ENCODE measurements at places on chromosomes 1 and 21. TPM values are rescaled to one million over a fixed set of nuclear protein-coding genes. Genes with fewer than 3 reads are reported as not detected.

- H3K36me3 ChIP-seq, result peaks cover 72% of the 10 kb centered on the region
- H3K4me1 ChIP-seq, result no peaks in the 10 kb centered on the region
- H3K27ac ChIP-seq, result no peak overlapping the region
- DNase-seq, result no peak
- no peaks in the 10 kb centered on the region for H3K27me3 ChIP-seq
- no peak overlapping the region for H3K4me3 ChIP-seq
These were observed 28.3 kb downstream of the LRRC71 start for GRCh38 chr1:156948708-156949107.

DNA sequence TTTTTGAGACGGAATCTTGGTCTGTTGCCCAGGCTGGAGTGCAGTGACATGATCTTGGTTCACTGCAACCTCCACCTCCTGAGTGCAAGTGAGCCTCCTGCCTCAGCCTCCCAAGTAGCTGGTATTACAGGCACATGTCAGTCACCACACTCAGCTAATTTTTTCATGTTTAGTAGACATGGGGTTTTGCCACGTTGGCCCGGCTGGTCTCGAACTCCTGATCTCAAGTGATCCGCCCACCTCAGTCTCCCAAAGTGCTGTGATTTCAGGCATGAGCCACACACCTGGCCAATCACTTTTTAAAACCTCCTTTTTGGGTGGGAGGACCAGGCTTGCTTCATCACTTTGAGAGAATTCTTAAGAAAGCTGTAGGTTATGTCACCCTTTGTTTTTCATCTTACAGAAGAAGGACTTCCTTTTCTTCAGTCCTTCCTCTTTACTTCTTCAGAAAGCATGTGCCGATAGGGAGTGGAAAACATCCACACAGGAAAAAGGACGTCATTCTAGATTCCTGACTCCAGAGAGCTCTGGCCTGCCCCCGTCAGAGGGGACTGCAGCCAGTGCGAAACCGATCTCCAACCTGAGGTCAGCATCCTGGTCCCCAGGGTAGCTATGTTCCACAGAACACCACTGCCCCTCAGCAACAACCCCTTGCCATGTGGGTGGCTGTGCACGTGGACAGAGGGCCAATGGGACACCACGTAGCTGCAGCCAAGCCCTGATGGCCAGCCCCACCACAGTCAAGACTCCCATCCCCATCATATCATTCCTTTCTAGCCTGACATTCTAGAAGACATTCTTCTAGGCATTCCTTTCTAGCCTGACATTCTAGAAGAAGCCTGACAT, 21.9 kb downstream of the NCF2 start:
- H3K4me1 ChIP-seq, result peaks cover 15% of the 10 kb centered on the region
- no peak for DNase-seq
- H3K27ac ChIP-seq, result peak overlapping the region; percentile 51
- H3K27me3 ChIP-seq, result no peaks in the 10 kb centered on the region
- no peak overlapping the region for H3K4me3 ChIP-seq

Gene KIF17
- not detected for total RNA-seq

DNA sequence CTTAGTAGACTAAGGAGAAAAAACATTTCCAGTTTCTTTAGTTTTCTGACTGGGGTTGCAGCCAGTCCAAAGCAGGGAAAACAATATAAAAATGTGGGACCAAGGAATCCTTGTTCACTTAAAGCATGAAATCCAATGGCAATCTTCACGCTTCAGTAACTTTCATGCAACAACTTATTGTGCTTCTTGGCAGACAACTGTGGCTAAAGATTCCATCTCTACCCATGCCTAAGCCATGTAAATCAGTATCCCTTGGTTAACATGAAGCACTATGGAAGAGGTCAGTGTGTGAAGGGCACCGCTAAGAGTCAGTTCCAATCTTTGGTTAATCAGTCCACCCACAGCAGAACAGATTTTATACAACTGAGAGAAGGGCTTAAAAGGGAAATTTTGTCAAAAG, 201.8 kb upstream of the GREM2 start:
- H3K27ac ChIP-seq, result no peak overlapping the region
- no peaks in the 10 kb centered on the region for H3K27me3 ChIP-seq
- H3K4me3 ChIP-seq, result no peak overlapping the region
- no peaks in the 10 kb centered on the region for H3K4me1 ChIP-seq
- no peak for DNase-seq

DNA sequence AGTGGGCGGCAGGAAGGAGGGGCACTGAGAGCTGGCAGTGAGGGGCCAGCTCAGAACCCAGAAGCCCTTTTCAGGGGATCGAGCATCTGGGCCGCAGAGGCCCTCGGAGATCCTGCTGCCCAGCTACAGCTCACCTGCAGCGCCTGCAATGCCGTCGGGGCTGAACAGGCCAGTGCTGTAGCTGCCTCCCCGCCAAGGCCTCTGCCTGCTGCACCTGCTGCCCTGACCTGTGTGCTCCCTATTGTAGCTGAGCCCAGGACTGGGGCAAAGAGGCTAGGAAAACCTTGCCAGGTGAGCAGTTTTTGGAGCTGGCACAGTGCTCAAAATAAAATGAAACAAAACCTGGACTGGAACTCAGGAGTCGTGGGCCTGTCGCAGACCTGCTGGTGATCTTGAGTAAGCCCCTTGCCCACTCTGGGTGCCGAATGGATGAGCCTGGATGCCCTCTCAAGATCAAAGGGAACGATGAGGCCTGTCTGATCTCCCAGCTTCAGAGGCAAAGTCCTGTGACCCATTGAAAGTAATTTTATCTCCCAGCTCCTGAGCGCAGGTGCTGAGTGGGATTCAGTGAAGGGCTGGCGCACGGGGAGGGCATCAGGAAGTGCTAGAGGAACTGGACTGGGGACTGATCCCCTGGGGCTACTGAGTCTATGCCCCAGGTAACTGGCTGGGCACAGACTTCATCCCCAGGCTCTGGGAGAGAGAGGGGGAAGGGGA, 154.6 kb downstream of the FOXD2 start:
- peaks cover 9% of the 10 kb centered on the region for H3K4me1 ChIP-seq
- H3K4me3 ChIP-seq, result no peak overlapping the region
- no peaks in the 10 kb centered on the region for H3K36me3 ChIP-seq
- H3K27ac ChIP-seq, result no peak overlapping the region
- peaks cover 24% of the 10 kb centered on the region for H3K27me3 ChIP-seq

- no peak overlapping the region for H3K4me3 ChIP-seq
- no peak overlapping the region for H3K27ac ChIP-seq
- no peaks in the 10 kb centered on the region for H3K36me3 ChIP-seq
These were observed 112.1 kb downstream of the HIVEP3 start for GRCh38 chr1:41806472-41807155.

DNA sequence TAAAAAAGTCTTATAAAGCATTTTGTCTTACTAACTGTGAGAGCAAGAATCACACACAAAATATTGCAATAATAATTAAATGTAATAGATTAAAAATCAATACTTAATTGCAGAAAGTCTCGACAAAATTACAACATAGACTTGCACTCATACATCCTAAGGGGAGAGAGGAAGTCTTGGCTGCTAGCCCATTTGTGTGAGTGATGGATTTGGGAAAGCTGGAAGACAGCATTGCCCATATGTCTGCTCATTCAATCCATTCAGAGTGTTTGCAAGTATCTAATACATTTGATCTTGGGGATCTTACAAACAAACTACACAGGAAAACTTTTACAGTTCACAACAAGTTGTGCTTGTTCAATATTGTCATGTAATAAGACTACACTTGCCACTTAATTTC, 140.5 kb downstream of the COL11A1 start:
- H3K27ac ChIP-seq, result no peak overlapping the region
- no peaks in the 10 kb centered on the region for H3K4me1 ChIP-seq
- no peak overlapping the region for H3K4me3 ChIP-seq
- no peaks in the 10 kb centered on the region for H3K27me3 ChIP-seq

Data from stomach (tissue), 19 donors.